RCC 7860 (cell line): ENCODE measurements at places on chromosomes 7 and 10.

DNA sequence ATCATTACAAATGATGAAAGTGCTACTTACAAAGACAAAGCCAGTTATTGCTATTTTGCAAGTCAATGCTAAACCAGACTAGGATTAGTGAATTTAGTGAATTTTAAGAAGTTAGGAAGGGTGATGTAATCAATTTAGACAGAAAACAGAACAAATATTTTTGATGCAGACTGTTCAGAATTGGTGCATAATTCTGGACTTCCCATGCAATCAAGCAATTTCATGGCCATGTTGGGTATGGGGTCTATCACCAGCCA, 85.4 kb downstream of the CH25H start:
- no peak for DNase-seq

DNA sequence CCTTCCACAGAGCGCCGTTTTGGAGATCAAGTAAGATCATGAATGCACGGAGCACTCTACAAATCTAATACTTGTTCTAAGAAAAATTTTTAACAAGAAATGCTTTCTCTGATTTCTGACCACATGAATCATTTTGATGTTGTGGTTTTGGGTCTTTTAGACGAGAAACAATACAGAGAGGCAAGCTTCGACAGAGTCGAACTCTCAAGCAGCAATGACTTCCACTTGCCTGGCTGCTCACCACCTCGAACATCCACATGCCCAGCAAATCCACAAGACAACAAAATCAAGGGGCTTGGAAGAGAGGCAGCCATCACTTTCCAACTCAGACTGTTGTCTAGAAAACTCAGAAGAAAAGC, 69.4 kb upstream of the GSDME start:
- DNase-seq: no peak

DNA sequence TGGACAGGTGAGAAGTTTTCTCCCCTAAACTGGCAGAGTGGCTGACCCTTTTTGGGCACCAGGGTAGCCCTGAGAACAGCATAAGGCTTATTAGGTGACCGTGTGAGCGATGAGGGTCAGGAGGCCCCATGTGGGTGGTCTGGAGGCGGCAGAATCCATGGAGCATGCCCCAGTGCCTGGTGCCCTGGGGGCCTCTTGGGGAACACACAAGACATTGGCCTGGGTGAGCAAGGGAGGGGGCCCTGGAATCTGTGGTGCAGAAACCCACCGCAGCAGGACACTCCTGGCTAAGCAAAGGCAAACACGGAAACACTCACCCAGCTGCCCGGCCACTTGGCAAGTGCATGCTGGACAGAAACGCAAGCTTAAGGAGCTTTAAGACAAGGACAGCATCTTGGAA, 29.5 kb downstream of the YKT6 start:
- no peak for DNase-seq

GRCh38 chr7:24199978-24200377, 84.0 kb upstream of the NPY start:
- DNase-seq: no peak

- DNase-seq: no peak
Observed at GRCh38 chr10:73039635-73040034, 57.0 kb downstream of the P4HA1 start.

- DNase-seq: no peak
Observed at GRCh38 chr10:71671994-71672946, 47.3 kb downstream of the C10orf105 start.
